ENCODE measurements at places on chromosomes 1 and 21.

- no peak for DNase-seq
Measured at GRCh38 chr21:43634618-43635017, 24.7 kb downstream of the HSF2BP start.

GRCh38 chr1:164774413-164774812, 215.4 kb downstream of the PBX1 start:
- DNase-seq: no peak

DNA sequence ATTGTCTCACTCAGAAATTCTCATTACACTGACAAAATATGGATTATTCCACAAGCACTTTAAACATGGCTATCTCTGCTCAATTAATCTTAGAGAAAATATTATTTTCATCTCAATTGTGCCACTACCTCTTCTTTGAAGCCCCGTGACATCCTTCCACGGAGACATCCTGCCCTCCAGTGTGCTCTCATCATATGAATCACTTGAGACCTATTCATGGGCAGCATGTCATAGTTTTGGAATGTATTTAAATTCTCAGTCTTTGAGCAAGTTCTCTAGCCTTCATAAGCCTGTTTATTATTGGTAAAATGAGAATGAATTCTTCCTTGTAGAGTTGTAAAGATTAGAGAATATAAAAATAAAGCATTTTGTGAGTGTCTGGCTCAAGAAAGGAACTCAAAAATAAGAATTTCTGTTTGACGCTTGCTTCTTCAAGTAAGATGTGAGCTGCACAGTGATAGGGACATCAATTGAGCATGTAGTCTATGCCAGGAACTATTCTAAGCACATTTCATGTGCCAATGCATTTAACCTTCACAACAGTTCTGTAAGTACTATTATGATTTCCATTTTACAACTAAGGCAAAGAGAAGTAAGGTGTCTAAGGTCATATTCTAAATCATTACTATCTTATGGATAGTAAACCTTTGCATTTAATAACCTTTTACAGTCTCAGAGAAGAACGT, 557.4 kb upstream of the ZRANB2 start:
- DNase-seq: no peak

DNA sequence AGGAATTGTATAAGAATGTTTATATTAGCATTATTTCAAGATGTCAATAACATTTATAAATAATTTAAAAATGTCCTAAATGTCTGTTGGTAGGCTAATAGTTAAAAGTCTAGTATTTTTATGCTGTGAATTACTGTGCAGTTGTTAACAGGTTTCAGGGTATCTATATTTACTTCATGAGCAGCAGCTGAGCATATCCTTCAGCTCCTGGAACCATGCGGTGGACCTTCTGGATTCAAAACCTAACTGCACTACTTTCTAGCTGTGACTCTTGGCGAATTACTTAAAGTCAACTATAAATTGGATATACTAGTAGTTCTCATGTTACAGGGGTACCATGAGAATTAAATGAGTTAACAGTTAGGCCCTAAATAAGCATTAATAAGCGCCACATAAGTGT, 3.7 kb downstream of the CEP350 start:
- DNase-seq: no peak

All from activated CD4-positive, alpha-beta T cell treated with anti-CD3 and anti-CD28 coated beads, Interleukin-2, amount 50 U/mL, for 48 hours (primary cell).